Urinary bladder (tissue), 4 donors: ENCODE measurements at places on chromosomes 4 and X. TPM values are rescaled to one million over a fixed set of nuclear protein-coding genes. Genes with fewer than 3 reads are reported as not detected.

Gene CAMK2D
- polyA plus RNA-seq: 33.8 TPM

DNA sequence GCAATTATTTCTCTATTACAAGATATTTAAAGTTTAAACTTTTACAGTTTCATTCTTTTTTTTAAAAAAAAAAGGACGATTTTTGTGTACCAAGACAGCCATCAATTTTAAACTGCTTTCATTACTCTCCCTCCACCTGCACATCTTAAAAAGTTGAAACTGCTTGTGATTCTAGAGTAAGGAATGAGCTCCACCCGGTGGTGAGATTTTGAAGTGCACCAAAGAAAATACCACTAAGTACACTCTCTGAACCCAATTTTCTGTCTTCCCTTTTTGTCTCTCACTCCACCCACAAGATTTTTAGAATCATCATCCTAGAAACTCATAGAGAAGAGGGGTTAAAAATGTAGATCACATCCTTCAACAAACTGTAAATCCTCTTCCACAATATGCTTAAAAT lies 91.3 kb upstream of the WDR44 start:
- DNase-seq: no peak

GRCh38 chrX:118521435-118521834 lies 25.8 kb downstream of the DOCK11 start:
- DNase-seq: no peak

Gene ENPP6
- polyA plus RNA-seq: 1.2 TPM

- no peak for DNase-seq
Measured at GRCh38 chrX:2536141-2536540, 35.4 kb upstream of the DHRSX start.

Gene USP9X
- 27.4 TPM for polyA plus RNA-seq

- no peak for DNase-seq
Measured at GRCh38 chrX:132107291-132107690, 20.5 kb downstream of the FRMD7 start.

Gene WDR1
- 361 TPM for polyA plus RNA-seq

Gene PABPC1L2A
- 0.03 TPM for polyA plus RNA-seq

Gene TRIM2
- polyA plus RNA-seq: 15.1 TPM

Gene GAGE12H
- not detected for polyA plus RNA-seq

GRCh38 chr4:185227713-185228278 lies 18.4 kb downstream of the SNX25 start:
- DNase-seq: no peak

DNA sequence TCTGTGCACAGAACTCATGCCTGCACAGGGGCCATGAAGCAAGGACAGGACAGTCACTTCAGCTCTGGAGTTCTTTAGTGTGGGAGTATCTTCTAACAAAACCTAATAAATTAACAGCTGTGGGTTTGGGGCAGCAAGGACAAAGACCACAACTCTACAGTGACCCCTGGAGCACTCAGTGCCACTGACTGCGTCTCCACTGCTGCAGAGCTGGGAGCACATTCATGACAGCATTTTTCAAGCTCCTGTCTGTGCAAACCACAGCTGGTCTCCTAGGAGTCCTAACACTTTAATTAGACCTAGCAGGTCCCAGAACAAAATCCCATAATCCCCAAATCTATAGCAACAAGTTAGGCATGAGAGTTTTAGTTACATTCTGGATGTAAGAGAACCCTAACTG lies 76.5 kb downstream of the RTL9 start:
- DNase-seq: no peak

DNA sequence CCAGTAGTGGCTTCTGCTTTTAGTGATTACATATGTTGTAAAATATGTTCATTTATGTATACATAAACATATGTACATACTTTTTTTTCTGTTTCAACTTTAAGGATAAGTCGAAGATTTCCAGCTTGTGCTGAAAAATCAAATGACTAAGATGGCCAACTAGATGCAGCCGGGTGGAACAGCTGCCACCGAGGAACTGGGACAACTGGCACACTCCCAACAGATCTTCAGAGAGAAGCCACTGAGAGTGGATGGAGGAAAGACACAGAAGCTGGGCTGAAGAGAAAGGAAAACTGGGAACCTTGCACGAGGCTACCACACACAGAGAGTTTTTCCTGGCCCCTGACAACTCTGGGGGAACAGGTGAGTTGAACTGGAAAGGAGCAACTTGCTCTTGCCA lies 207.5 kb downstream of the FAM47B start:
- DNase-seq: no peak

Gene SCOC
- 59.9 TPM for polyA plus RNA-seq

Gene GLRB
- polyA plus RNA-seq: 4.2 TPM

GRCh38 chr4:7909463-7910262 lies 30.0 kb downstream of the AFAP1 start:
- DNase-seq: no peak

- DNase-seq: no peak
Measured at GRCh38 chr4:186918466-186918865, 194.8 kb upstream of the FAT1 start.

- no peak for DNase-seq
Measured at GRCh38 chr4:165208221-165208652, 876 bp downstream of the KLHL2 start.

GRCh38 chrX:9466124-9466495 lies 1.3 kb downstream of the TBL1X start:
- DNase-seq: no peak

Gene CCNB3
- polyA plus RNA-seq: 0.10 TPM

Gene RHOXF2B
- polyA plus RNA-seq: not detected

Gene SSX2B
- not detected for polyA plus RNA-seq

DNA sequence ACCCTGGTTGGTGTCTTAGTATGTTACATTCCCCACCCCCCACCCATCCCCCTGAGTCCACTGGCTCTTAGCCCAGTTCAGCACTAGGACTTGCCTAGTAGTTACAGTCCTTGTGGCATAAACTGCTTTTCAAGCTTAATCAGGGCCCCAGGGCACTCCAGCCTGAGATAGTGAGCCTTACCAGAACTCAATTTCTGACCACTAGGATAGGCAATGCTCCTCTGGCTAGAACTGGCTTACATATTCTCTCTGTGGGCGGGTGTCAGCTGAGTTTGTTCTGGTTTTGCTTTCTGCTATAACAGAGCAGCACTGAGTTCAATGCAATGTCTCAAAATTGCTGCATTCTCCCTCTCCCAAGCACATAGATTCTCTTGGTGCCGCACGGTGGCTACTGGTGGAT lies 391.4 kb upstream of the DIPK2B start:
- DNase-seq: no peak

- no peak for DNase-seq
Measured at GRCh38 chr4:77202491-77202890, 45.5 kb downstream of the CCNG2 start.

Gene CHRDL1
- 29.3 TPM for polyA plus RNA-seq

GRCh38 chr4:8021796-8022195 lies 82.1 kb upstream of the AFAP1 start:
- no peak for DNase-seq

- DNase-seq: no peak
Measured at GRCh38 chrX:63784346-63784901, 590 bp downstream of the ARHGEF9 start.

GRCh38 chr4:26343038-26343398 lies 22.2 kb downstream of the RBPJ start:
- no peak for DNase-seq

- DNase-seq: no peak
Measured at GRCh38 chrX:23786268-23786815, 3.4 kb downstream of the SAT1 start.

DNA sequence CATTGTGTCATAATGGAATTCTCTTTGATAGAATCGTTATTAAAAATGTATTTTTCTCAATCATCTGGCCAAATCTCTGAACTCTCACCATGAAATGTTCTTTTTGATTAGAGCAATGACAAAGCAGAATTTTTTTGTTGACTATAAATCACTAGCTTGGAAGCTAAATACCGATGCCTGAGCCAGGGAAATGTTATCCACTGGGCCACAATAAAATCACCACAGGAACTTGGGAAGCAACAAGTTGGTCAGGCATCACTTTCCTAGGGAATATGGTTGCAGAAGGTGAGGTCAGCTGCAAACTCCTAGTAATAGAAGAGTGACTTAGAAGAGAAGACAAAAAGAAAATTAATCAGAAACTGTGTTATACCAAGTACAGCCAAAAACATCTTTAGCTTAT lies 60.6 kb upstream of the CFAP47 start:
- no peak for DNase-seq

DNA sequence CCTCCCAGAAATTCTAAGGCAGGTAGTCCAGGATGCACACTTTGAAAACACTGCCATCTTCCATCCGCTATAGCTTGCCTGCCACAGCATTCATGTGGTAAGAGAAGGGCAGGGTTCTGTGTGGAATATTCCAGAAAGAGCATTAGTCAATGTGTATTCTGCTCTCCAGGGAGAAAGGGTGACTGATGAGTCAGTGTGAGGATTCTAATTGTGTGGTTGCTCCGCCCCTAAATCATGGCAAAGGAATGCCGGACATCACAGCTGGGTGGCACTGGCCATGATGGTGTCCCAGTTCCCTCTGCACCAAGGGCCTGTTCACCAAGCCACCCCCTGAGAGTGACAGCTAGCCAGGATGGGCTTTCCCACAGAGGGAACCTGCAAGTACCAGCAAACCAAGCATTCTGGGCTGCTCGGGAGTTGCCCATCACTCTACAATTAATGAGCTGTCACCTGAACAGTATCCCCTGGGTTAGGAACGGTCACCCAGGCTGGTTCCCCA lies 9.5 kb downstream of the IDS start:
- DNase-seq: no peak

Gene ARHGAP4
- 28.4 TPM for polyA plus RNA-seq

- no peak for DNase-seq
Measured at GRCh38 chrX:2628751-2629315, 62.3 kb upstream of the CD99 start.

- no peak for DNase-seq
Measured at GRCh38 chrX:54085666-54086065, 41.4 kb upstream of the PHF8 start.

GRCh38 chr4:186651624-186652023 lies 72.0 kb downstream of the FAT1 start:
- DNase-seq: peak; percentile 21

Gene SPANXN3
- polyA plus RNA-seq: not detected

- no peak for DNase-seq
Measured at GRCh38 chrX:132226169-132226568, 6.9 kb upstream of the RAP2C start.

- DNase-seq: no peak
Measured at GRCh38 chr4:128658214-128658631, 151.3 kb upstream of the JADE1 start.

GRCh38 chrX:129823522-129823921 lies 20.2 kb downstream of the ZDHHC9 start:
- no peak for DNase-seq

Gene PNMA3
- polyA plus RNA-seq: 0.08 TPM

Gene NUDT10
- 6.9 TPM for polyA plus RNA-seq

GRCh38 chr4:14783011-14783877 lies 219.0 kb upstream of the CPEB2 start:
- DNase-seq: no peak

- DNase-seq: no peak
Measured at GRCh38 chrX:129496625-129497024, 26.7 kb downstream of the SMARCA1 start.

Gene FRMD7
- polyA plus RNA-seq: not detected

DNA sequence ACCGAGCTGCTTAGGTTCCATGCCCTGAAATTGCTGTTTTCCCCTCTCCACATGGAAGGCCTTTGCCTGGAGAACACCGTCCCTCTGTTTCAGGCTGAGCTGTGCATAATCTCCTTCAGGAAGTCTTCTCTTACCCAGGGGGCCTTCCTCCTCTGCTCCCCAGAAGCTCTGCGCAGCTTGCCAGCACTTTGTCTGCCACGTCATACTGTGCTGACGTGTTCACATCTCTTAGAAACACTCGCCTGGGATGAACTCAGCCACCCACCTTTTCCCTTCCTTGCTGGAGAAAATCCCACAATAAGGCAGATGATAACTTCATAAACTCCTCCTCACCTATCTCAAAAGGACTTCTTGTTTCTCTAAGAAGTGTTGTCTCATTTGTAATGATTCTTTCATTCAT lies 110.7 kb downstream of the ARHGAP10 start:
- no peak for DNase-seq
